ENCODE measurements at places on chromosomes 6 and 20.

DNA sequence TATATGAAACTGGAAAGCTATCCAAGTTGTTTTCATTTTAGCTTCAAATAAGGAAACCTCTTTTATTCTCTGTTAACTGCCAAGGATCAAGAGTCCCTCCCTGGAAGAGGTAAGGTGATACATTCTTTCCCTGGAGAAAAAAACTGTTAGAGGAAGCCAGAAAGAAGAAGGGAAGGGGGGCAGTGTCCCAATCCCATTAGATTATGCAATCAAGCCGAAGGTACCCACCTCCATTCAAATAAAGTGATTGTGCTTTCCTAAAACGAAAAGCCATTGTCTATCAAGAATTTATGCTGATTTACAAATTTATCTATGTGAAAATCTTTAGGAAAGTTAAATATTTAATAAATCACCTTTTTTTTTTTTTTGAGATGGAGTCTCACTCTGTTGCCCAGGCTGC lies 9.5 kb upstream of the UQCC1 start:
- DNase-seq, result no peak

GRCh38 chr6:152004036-152004566 lies 196.6 kb downstream of the ESR1 start:
- DNase-seq, result no peak

DNA sequence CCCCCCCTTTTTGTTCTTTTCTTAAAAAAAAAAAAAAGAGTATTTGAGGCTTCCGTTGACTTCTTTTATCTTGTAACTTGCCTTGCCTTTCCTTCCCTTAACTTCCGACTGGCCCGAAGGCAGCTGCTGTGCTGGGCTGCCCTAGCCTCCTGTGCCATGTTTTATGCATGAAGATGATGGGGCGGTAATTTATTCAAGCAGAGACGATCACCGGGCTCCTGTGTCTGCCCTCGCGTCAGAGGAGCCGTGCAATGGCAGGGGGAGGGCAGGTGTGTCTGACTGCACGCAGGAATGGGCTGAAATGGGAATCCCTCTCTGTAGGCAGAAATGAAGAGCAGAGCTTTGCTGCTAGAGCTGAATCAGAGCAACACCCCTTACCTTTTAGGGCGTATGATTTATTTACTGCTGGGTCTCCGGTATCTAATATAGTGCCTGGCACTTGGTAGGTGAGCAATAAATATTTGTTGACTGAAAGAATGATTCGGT lies 106.3 kb upstream of the RIPOR2 start:
- DNase-seq, result no peak

GRCh38 chr20:23139524-23139923 lies 53.4 kb upstream of the CD93 start:
- DNase-seq, result no peak

- no peak for DNase-seq
Measured at GRCh38 chr6:116106146-116106545, 5.5 kb downstream of the NT5DC1 start.

Data from GM12892 (cell line).